H1 (cell line): ENCODE measurements at places on chromosomes 3 and 15.

GRCh38 chr15:45132844-45133560 lies 3.2 kb downstream of the DUOX1 start:
- DNase-seq = no peak

DNA sequence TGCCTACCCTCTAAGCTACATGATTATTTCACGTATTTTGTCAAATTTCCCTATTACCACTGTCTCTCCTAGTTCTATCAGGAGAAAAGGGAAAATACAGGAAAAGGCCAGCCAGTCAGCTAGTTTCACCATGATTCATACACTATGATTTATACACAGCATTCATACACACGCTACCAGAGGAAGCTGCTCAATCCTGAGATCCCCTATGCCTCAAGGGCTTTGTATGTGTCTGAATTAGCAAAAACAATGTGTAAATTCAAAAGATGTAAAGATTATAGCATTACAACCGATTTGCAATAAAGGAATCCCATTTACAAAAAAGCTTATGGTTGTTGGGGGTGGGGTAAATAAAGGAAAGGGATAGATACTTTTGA lies 3.1 kb upstream of the ACKR4 start:
- no peak for DNase-seq

DNA sequence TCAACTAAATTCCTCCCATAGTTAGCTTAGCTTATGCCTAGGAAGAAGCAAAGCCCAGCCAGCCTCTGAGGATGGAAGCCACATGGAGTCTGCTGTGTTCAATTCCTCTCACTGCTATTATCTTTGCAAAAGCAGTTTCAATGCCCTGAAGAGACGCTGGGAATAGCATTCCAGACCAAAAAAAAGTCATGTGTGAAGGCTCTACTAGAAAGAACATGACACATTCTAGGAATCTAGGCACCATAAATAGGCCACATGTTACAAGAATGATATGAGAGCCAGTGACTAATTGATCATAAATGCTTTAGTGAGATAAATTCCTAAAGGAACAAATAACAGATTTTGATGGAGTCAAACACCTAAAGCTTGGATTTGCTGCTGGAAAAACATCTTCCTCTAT lies 800.8 kb downstream of the TUSC7 start:
- DNase-seq = no peak

- DNase-seq = no peak
These were observed 399.3 kb downstream of the NLGN1 start for GRCh38 chr3:173796890-173797289.

DNA sequence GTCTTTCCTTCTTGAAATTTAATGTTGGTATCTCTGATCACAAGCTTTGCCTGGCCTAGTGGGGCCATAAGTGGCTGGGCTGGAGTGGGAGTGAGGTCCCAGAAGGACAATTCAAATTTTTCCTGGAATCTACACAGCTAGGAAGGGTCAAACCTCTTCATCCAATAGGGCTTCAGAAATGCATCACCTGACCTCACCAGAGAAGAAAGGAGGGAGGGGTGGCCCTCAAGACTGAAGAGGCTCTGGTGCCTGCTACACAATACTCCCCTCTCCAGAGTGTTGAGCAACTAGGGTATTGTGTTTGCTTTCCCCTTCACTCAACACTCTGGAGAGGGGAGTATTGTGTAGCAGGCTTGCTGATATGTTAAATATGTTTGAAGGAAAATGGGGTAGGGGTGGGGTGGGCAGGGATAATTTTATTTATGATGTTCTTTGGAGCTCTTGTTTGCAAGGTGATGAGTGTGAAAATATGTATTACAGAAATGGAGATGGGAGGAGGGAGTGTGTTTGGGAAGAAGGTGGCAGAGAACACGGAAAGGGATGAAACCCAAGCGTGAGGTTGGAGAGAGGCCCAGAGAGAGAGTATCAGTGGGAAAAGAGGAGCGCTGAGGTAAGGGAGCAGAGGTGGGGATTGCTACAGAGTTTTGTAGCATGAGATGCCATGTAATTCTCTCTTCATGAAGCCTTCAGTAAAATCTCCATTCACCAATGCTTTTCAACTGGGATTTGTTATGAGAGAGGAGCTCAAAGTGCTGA lies 5.7 kb upstream of the KLHL24 start:
- no peak for DNase-seq

- DNase-seq = no peak
These were observed 2.7 kb downstream of the RPL22L1 start for GRCh38 chr3:170867143-170867937.

DNA sequence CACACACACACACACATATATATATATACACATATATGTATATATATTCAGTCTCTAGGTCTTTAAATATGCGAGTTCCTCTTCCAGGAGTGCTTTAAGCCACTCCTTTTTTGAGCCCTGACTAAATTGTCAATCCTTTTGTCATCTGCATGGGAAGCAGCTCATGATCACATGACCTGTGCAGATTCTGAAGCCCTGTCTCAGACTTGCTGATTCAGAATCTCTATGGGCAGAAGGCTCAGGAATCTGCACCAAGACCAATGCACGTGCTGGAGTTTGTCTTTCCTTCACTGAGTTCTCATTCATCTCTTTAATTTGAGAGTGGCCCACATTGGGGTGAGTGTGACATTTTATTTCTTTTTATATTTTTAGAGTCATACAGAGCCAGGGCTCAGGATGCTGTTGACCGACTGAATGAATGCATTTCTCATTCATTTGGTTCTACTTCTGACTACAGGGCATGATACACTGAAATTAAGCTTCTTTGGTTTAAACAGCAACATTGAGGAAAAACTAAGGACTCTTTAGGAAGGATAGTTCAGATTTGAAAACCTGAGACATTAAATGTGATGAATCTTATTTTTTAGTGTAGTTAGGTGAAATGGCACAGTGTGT lies 307.5 kb downstream of the EDEM1 start:
- DNase-seq = no peak

GRCh38 chr3:179035232-179035631 lies 36.4 kb downstream of the ZMAT3 start:
- no peak for DNase-seq

- no peak for DNase-seq
These were observed 3.4 kb upstream of the TLR9 start for GRCh38 chr3:52228751-52229291.

GRCh38 chr3:141754032-141754431 lies 9.2 kb upstream of the GRK7 start:
- no peak for DNase-seq

- DNase-seq = peak; percentile 5
These were observed 32.4 kb upstream of the SLC6A11 start for GRCh38 chr3:10783360-10784351.

DNA sequence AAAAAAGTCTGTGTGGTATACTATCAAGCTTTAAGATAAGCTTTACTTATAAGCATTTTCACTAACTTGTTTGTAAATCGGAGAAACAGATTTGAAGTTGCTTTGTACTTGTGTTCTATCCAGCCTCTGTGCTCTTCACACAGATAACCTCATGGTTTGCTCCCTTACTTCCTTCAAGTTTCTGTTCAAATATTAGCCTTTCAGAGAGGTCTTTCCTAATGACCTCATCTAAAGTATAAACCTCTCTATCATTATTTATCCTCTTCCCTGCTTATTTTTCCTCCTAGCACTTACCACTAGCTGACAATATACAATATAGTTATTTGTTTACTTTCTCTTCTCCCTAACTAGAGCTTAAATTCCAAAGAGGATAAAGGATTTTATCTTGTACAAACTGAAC lies 180.0 kb downstream of the CBLB start:
- no peak for DNase-seq
